Suprapubic skin (tissue), 4 donors: ENCODE measurements at places on chromosomes 3 and 15. TPM values are rescaled to one million over a fixed set of nuclear protein-coding genes. Genes with fewer than 3 reads are reported as not detected.

- DNase-seq, result no peak
Measured at GRCh38 chr15:69500339-69500738, 47.7 kb downstream of the RPLP1 start.

Gene CLDN18
- total RNA-seq, result not detected

Gene PIERCE2
- 2.6 TPM for total RNA-seq

DNA sequence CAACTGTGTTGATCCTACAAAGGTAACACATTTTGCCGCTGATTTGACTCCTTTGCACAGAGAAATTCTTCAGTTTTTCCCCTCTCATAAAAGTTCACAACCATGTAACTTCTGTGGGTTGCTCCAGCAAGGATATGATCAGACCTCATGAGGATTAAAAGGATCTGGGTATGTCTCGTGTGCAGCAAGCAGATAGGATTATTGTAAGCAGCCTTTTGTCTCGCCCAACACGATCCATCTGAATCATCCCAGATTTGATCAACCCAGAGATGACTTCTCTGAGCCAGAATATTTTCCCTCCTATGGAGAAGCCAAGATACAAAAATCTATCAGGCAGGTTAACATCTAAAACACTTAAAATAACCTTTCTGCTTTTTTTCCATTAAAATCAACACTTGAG lies 12.8 kb upstream of the BNIP2 start:
- no peak for DNase-seq

GRCh38 chr3:45127130-45127822 lies 18.9 kb downstream of the CDCP1 start:
- no peak for DNase-seq
